ENCODE measurements at places on chromosomes 2 and 18.

GRCh38 chr2:174350593-174351181 is 15.9 kb downstream of the SP9 start:
- no peak for DNase-seq

DNA sequence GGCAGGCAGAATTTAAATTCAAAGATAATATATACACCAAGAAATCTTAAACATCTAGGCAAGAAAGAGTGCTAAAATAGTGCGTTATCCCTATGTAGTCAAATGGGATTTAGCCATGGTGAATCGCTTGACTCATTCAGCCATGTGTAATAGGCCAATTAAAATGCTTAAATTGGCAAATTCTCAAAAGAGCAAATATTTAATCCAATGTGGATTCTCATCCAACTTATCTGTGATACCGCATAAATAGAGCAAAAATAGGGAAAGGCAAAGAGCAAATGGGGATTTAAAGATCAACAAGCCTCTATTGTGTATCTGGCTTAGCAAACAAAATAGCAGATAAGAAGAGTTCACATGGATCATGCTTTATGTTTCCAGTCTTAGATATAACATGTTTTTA is 123.2 kb upstream of the RPRM start:
- no peak for DNase-seq

DNA sequence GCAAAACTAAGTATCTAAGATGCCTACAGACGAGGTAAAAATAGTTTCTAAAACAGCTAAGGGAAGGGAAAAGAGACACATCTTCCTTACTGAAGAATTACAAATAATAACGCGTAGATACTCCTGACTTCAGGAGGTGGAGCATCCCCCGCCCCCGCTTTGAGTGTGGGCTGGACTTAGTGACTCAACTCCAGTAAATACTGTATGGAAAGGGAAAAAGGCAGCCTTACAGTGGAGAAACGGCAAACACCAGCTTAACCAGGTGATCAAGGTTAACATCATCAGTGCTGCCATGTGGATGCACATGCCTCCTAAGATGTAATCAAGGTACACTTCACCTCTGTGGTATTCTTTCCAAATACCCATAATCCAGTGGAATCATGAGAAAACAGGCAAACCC is 47.9 kb downstream of the HADHB start:
- peak; percentile 34 for DNase-seq

- no peak for DNase-seq
These were observed 56.9 kb upstream of the MAT2A start for GRCh38 chr2:85481818-85482777.

- DNase-seq = no peak
These were observed 168.4 kb downstream of the ZFP36L2 start for GRCh38 chr2:43057742-43058725.

DNA sequence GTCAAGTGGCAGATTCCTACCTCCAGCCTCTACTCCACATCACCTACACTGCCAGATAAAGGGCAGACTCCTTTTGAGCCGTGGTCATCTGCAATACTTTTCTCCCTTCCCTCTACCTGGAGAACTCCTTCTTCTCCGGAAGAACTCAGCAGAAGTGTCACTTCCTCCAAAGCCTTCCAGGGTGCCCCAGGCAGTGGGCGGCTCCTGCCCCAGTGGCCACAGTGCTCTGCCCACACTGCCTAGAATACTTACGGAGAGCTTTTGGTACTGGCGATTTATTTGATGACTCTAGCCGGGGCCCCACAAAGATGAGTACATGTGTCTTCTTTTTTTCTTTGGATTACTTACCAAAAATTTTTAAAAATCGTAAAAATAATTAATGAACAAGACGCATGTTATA is 39.7 kb downstream of the FOSL2 start:
- DNase-seq = no peak

DNA sequence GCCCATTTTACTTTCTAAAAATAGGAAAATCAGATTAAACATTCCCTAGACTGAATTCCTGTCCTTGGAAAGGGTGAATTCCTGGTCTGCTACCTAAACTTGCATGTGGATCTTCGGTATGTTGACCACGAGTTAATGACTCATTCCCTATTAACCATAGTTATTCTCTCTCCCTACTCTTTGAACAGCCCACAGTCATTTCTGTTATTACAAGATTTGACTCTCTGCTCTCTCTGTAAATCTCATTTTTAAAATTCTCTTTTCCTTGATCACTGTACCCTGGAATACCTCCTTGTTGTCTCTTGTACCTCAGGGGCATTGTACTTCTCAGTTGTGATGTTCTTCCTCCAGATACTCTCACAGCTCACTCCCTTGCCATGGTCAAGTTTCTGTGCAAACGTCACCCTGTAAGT is 92.0 kb upstream of the GULP1 start:
- DNase-seq = no peak

- DNase-seq = no peak
These were observed 44.8 kb downstream of the PAX8 start for GRCh38 chr2:113233593-113234550.

GRCh38 chr2:27000228-27000627 is 29.8 kb downstream of the MAPRE3 start:
- DNase-seq = no peak

DNA sequence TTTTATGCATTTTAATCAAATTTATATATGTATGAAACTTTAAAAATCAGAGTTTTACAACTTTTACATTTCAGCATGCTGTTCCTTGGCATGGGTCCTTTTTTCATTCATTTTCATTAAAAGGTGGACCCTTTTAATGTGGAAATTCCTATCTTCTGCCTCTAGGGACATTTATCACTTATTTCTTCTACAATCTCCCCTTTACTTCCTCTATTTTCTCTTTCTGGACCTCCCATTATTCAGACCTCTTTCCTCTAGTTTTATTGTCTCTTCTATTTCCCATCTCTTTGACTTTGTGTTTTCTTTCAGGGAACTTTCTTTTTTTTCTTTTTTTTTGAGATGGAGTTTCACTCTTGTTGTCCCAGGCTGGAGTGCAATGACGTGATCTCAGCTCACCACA is 5.7 kb downstream of the PROC start:
- DNase-seq = no peak

DNA sequence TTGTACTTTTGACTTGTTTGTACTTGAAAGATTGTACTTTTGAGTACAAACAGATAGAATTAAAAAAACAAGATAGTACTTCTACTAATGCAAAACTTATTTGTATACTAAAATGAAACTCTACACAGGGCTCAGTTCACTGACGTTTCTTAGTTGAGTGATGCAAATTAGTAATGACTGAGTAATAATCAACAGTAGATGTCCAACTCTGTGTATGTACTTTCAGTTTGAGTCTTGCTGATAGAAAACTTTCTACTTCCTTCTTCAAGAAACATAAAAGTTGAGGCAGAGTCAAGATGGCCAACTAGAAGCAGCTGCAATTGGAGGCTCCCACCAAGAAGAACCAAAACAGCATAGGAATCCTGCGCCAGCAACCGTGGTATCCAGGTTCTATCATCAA is 585.0 kb downstream of the NR4A2 start:
- DNase-seq = no peak

- no peak for DNase-seq
These were observed 28.0 kb downstream of the SH2D6 start for GRCh38 chr2:85446296-85447221.

DNA sequence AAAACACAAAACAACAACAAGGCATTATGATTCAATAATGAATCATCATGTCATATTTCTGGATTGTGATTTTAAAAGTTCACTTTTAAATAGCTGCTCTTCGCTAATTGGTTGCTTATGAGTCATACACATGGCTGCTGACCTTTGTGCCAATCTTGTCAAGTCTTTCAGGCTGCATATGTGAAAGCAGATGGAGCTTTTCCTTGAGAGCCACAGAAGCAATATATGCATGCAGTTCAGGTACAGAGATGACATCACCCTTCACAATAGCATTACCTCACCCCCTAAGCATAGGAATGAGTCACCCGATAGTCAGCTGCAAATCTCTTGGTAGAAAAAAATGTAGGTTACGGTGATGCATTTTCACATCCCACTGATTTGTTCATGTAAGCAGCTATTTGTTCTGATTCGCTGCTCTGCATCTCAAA is 27.2 kb downstream of the EIF2AK3 start:
- DNase-seq = peak; percentile 95

DNA sequence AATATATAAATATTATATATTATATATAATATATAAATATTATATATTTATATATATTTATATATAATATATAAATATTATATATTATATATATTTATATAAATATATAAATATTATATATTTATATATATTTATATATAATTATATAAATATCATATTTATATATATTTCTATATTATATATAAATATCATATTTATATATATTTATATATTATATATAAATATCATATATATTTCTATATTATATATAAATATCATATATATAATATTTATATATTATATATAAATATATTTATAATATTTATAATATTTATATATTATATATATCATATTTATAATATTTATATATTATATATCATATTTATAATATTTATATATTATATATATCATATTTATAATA is 321.4 kb downstream of the CDH2 start:
- DNase-seq = no peak

DNA sequence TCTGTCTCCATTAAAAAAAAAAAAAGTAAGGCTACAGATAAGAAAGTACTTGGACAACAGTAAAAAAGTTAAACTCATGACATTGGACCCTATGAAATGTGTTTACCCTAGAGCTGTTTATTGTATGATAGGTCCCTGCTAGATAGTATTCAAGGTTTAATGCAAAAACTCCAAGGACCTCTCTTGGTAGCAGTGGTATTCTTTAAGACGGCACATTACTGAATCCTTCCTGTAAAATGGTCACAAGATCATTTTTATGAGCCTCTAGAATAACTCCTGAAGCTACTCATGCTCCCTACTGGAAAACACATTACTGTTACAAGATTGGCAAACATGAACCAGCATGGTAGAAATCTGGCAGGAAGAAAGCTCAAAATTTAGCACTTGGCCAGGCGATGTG is 38.8 kb downstream of the GALM start:
- DNase-seq = no peak

DNA sequence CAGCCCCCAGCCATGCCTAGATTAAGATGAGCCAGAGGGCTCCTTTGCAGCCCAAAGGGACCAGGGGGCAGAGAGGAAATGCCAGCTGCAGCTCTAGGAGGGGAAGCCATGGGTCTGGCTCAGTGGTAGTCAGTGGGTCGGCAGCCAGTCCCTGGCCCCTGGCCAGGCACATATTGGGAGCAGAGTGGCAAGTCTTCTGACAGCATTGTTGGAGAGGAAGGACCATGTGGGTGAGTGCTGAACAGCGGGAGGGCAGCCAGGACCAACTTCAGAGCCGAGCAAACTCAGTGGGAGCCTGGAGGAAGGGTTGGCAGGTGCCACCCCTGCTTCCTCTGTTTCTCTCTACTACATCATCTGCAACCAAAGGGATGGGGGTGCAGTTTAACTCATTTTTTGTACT is 140.5 kb upstream of the PELI1 start:
- no peak for DNase-seq

- DNase-seq = peak; percentile 30
These were observed 47.6 kb upstream of the MSH6 start for GRCh38 chr2:47735136-47735869.

- no peak for DNase-seq
These were observed 57.3 kb downstream of the CCDC74A start for GRCh38 chr2:131584940-131585339.

DNA sequence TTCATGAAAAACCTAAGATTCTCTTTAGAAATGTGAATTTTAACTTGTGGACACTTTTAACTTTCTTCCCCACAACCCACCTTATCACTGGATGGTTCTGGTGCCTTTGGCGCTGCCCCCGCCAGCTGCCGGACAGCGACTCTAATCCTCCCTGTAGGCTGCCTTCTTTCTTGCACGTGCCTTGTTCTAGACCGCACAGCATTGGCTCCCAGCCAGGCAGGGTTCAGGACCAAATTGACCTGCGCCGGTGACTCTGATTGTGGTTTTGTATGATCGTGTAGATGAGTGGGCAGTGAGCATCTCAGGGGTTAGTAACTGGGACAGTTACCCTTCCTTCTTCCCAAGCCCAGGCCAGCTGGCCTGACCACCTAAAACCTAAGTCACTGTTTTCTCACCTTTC is 106.8 kb downstream of the ASAP2 start:
- DNase-seq = no peak

DNA sequence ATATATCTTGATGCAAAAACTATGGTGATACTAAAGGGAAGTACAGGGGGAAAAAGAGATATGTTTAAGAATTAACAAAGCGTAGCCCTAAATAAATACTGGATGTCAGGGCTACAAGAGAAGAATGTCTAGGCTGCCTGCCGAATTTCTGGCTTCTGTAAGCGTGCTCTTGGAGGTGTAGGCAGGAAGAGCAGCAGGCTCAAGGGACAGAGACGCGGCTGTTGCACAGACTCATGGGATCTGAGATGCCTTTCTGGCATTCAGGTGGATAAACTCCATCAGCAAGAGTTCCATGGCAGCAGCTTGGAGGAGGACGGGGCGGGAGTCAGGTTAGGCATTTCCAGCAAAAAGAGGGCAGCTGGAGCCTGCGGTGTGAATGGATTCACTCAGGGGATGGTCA is 123.2 kb upstream of the TWIST2 start:
- no peak for DNase-seq

DNA sequence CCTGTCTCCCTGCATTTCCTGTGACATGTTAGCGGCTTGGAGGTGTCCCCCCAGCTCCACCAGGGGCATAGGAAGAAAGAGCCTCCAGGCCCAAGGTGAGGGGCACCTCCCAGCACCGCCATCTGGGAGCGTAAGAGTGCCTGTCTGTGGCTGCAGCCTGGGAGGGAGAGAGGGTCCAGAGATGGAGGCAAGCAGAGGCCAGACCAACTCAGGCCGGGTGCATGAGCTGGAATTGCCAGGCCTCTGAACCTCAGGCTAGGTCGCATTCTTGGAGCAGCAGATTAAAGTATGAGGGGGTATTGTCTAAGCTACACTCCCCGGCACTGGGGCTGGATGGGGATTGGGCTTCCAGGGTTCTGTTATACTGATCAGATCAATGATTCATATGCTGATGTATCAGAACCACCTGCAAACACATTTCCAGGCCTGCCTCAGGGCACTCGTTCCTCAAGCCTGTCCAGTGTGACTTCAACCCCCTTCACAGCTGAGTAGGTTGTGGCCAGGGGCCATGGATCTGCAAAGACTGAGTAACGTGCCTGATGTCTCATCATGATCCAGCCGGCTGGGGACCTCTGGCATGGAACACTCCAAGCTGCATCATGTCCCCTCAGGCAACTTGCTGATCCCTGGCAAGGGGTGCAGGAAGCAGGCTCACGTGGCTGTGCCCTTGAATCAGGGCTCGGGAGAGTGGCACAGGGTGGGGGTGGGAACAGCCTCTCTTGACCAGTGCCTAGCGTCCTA is 73.2 kb downstream of the HS1BP3 start:
- DNase-seq = no peak

Data from stomach (tissue), 19 donors.